ENCODE measurements at places on chromosomes 6 and 20.

DNA sequence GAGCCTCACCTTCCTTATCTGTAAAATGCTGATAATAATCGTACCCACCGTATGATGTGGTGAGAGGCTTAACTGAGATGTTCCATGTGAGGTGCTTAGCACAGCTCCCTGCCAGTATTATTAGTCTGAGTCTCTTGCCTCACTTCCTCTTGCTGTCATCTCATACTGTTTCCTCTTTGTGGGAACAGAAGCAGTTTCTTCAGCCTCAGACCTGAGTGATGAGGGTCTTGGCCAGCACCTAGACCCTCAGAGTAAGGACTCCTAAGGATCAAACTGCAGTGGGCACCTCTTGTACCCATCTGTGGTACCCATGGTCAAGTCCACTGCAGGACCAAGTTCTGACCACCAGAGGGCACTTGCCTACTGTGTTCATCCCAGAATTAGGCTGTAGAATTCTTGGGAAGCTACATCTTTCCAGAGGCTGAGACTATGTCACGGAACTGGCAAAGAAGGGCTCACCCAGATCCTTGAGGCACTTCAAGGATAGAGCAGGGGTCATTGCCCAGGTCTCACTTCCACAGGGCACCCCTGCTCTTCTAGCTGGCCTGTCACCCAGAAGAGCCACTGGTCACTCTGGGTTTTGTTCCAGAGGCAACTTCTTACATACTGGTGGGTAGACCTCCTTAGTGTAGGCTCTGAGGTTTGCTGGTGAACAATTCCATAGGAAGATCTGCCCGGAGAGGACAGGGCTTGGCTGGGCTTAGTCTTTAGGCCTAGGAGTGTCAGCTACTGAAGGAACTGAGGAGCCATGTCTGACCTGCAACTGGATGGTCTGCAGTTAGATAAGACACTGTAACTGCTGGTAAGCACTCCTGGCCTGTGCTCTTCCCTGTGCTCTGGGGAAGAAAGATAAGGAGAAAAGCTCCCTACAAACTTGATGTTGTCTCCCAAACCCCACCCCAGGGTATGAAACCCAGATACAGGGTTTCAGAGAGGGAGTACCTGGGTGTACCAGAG, 20.6 kb upstream of the SGK2 start:
- DNase-seq: peak; percentile 73

GRCh38 chr20:10300582-10301446, 82.2 kb downstream of the SNAP25 start:
- DNase-seq: no peak

- DNase-seq: no peak
Measured at GRCh38 chr6:170224694-170225660, 65.9 kb downstream of the DLL1 start.

DNA sequence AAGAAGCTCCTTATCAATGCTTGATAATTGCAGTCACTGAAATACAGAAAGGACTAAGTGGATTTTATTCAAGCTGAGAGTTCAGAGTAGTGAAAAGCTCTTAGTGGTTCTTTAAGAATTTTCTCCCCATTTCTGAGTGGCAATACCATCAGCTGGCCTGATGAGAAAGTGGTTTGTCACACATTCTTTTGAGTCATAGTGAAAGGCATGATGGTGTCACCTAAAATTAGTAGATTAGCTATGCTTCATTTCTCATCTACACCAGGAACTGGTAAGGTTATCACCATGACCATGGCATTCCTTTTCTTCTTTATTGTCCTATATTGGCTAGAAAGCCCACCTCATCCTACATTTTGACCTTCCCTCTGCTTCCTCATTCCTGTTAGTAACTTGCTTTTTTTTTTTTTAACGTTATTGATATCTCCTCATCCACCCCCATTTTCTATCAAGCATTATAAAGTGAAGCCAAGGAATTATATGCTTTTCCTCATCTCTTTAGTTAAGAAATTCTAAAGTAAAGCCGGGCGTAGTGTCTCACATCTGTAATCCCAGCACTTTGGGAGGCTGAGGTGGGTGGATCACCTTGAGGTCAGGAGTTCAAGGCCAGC, 67.4 kb upstream of the LOC128125822 start:
- DNase-seq: no peak

- DNase-seq: no peak
Measured at GRCh38 chr6:16168858-16169257, 40.0 kb downstream of the MYLIP start.

GRCh38 chr6:33607784-33608161, 13.3 kb upstream of the ITPR3 start:
- no peak for DNase-seq

- DNase-seq: no peak
Measured at GRCh38 chr20:16292226-16292880, 280.9 kb downstream of the KIF16B start.

- no peak for DNase-seq
Measured at GRCh38 chr6:42762426-42762859, 16.5 kb upstream of the TBCC start.

DNA sequence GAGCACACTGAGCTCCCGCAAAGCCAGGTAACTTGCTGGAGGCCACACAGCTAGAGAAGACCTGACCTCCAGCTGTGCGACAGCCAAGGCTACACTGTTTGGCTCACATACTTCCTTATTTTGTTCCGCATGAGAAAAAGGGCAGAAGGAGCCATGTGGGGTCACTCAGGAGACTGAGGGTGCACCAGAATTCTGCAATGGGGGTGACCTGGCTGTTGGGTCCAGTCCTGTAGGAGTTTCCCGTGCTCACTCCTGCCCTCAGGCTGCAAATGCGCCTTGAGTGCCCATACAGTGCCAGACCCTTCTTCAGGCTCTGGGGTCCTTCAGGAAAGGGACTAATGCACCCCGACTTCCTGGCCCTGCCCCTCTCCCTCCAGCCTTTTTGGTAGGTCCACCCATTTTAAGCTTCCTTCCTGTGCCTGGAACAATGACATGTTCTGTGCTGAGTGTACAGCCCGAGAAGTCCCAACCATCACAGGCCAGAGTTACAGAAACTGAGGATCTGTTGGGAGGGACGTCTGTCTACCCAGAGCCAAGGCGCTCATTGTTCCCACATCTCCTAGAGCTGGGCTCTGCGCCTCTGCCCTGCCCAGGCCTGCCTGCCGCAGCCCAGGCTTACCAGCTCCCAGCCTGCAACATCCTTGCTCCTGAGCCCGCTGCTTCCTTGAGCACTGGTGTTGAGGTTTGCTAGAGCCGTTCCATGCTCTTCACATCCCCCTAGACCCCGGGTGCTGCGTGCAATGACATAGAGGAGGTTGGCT, 33.5 kb upstream of the CD93 start:
- DNase-seq: no peak

GRCh38 chr6:36701401-36701991, 3.9 kb downstream of the RAB44 start:
- DNase-seq: no peak

DNA sequence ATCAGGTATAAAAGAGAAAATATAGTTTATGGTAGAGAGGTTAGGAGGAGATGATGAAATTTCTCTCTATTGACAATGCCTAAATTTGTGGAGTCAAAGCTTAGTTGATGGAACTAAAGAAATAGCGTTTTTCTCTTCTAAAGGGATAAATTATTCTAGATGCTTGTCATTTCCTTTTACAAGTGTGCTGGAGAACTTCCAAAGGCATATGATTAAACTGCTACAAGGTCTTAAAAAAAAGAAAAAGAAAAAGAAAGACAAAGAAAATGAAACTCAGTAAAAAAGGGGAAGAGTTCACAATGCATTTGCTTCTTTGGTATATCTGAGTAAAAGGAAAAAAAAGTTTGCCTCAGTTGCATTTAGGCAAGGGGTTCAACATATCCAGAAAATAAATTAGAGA, 499.8 kb upstream of the PTCHD4 start:
- no peak for DNase-seq

All from lung (tissue), 17 donors.